T47D (cell line): ENCODE measurements at places on chromosomes 7 and 10.

GRCh38 chr7:27804139-27804538 lies 64.2 kb downstream of the TAX1BP1 start:
- DNase-seq: no peak

GRCh38 chr7:101784292-101785127 lies 32.9 kb upstream of the CUX1 start:
- DNase-seq: no peak

DNA sequence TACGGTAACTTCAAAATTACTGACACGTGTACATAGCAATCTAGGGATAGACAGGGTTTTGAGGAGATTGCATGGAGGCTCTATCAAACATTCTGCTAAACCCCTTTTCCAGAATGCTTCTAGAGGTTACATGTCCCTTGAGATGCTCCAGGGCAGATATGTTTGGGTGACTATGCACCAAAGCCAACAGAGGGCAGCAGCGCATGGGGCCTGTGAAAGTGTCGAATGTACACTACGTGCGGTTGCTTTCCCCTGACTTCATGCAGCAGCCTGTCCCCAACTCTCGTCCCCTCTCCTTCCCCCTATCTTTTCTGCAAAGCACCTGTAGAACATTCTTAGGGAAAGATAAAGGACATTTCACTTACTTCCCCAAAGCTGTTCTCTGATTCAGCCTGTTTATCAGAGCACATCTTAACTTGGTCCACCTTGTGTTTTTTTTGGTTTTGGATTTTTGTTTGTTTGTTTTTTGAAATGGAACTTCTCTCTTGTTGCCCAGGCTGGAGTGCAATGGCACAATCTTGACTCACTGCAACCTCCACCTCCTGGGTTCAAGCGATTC lies 90.2 kb downstream of the UBE3C start:
- DNase-seq: no peak

- DNase-seq: no peak
Measured at GRCh38 chr10:11023009-11023953, 5.6 kb downstream of the CELF2 start.

GRCh38 chr10:128398999-128399398 lies 272.8 kb upstream of the MKI67 start:
- no peak for DNase-seq

DNA sequence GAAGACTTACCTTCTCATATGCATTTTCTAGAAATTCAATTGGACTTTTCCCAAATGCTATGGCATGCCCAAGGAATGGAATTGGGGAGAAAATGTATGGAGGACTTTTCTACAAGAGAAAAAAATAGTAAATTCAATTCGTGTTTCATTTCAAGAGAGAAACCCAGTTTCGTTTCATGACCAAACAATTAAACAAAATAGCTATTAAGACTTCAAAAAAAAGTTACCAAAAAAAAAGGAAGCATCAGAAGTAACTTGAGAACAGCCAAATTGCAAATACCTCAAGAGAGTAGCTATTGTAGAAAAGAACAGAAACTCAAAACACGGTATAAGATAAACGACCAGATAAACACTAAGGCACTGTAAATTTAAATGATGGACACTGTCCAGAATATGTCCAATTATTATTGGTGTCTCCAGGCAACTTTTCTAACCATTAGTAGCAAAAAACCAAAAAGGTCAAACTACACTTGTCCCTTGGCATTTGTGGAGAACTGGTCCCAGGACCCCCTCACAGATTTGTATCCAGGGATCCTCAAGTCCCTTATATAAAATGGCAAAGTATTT lies 2.4 kb downstream of the CYP51A1 start:
- DNase-seq: no peak

DNA sequence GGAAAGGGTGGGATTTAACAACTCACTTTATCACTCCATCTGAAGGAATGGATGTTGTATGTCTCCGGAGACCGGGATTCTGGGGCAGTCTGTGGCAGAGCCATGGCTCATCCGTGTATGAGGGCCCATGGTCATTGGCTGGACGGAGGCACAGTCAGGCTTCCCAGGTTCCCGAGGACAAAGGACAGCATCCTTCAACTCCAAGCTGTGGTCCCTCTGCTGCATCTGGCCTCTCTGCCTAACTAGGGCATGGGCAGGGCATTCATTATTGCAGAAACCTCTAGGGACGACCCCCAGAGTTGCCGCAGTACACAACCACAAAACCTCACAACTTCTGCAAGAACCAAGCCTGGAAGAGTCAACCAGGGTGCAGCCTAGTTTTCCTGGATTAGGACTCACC lies 525.2 kb downstream of the GLRX3 start:
- no peak for DNase-seq
